Bronchial epithelial cell (primary cell): ENCODE measurements at places on chromosomes 5 and 9. TPM values are rescaled to one million over a fixed set of nuclear protein-coding genes. Genes with fewer than 3 reads are reported as not detected.

ADAMTS12 gene
- 0.26 TPM in 1 of 2 replicates, not detected in the other for total RNA-seq

RALGPS1 gene
- total RNA-seq = 3.2 and 8.4 TPM in 2 replicates

CCL19 gene
- total RNA-seq = not detected in 2 replicates

- no peak for DNase-seq
Measured at GRCh38 chr5:143231416-143231815, 172.1 kb downstream of the NR3C1 start.

FAM221B gene
- not detected in 2 replicates for total RNA-seq

- DNase-seq = peak; percentile 64
Measured at GRCh38 chr9:112233769-112234168, 58.7 kb upstream of the SUSD1 start.

PCDHGB7 gene
- 1.3 and 3.3 TPM in 2 replicates for total RNA-seq

ADAMTS6 gene
- 5.9 and 17.6 TPM in 2 replicates for total RNA-seq

DNA sequence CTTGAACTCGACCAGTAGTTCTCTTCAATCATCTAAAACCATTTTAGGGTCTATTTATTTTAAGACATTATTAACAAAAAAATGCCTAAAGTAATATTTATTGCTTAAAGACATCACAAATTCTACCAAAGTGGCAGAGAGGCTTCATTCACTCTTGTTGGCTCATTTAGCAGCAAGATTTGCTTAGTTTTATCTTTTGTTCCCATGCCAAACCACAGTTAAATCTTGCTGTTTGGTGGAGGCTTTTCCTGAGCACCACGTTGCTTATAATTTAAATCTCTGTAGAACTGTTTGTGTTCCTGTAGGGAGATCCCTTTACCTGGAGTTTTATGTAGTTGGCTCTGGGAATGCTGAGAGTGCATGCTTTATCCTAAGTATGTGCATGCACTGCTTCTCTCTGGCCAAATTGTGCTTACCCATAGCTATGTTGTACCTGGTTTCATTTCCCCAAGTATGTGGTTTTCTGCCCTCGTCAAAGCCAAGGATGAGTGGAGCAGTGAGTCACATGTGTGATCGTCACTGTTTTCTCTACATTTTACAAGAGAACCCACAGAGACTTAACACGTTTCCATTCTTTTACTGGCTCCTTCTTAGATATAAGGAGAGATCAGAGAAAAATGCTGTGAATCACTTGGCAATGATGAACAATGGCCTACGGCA is 42.1 kb upstream of the MAST4 start:
- peak; percentile 99 for DNase-seq

DNA sequence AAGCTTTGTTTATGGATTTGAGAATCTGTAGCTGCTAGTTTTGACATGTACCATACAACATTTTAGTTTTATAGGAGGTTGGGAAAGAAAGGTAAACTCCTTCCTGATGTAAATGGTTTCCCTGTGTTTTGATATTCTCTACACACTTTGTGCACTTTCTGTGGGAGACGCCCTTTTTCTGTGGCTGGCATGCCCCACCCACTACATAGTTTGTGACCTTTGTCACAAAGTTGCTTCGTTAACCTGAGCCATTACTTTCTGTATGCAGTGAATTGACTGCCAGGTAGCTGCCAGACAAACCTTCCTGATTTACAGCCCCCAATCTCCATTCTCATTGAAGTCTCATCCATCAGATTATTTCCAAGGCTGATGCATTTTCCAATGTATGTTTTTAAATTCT is 90.6 kb downstream of the NLN start:
- peak; percentile 35 for DNase-seq

TNIP1 gene
- total RNA-seq = 65.6 and 75.3 TPM in 2 replicates

GRCh38 chr9:82882748-82883147 is 180.2 kb downstream of the RASEF start:
- no peak for DNase-seq

DNA sequence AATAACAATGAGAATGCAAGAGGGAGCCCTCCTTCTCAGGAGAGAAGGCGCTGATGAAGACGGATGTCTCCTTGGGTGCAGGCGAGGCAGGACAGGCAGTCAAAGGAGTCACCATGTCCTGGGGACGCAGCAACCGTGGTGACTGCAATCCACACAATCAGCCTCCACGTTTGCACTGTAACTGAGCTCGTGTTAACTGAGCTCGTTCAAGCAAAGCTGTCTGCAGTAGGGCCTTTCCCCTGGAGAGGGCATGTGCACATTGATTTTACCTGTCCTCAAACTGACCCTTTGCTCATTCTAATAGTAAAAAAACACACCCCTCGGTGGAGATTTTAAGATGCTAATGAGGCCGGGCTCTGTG is 2.8 kb downstream of the SARDH start:
- no peak for DNase-seq

- DNase-seq = no peak
Measured at GRCh38 chr5:142609142-142609541, 76.7 kb downstream of the FGF1 start.

GRCh38 chr5:59835800-59836199 is 57.7 kb downstream of the PDE4D start:
- no peak for DNase-seq
